ENCODE measurements at places on chromosomes 2 and 18. TPM values are rescaled to one million over a fixed set of nuclear protein-coding genes. Genes with fewer than 3 reads are reported as not detected.

The CNRIP1 gene
- 16.9 TPM for total RNA-seq

The REEP1 gene
- under 0.01 TPM for total RNA-seq

The EVA1A gene
- 67.1 TPM for total RNA-seq

The ANKRD44 gene
- total RNA-seq = 17.8 TPM

The SERPINB4 gene
- total RNA-seq = not detected

The CHN1 gene
- 6.8 TPM for total RNA-seq

The PSMA8 gene
- total RNA-seq = under 0.01 TPM

The TMEM182 gene
- 4.2 TPM for total RNA-seq

The GALNT14 gene
- 1.7 TPM for total RNA-seq

The PIEZO2 gene
- total RNA-seq = 2.9 TPM

The B3GNT7 gene
- under 0.01 TPM for total RNA-seq

The CBLN2 gene
- not detected for total RNA-seq

The PMS1 gene
- 38.6 TPM for total RNA-seq

The KCNF1 gene
- total RNA-seq = under 0.01 TPM

The ADD2 gene
- total RNA-seq = 0.28 TPM

The LHCGR gene
- total RNA-seq = not detected

The PTPRN gene
- total RNA-seq = 12.7 TPM

The OR6B2 gene
- total RNA-seq = not detected

The CDKL4 gene
- 11.8 TPM for total RNA-seq

The TEX51 gene
- total RNA-seq = not detected

The MOB1A gene
- total RNA-seq = 90.3 TPM

The CTNNA2 gene
- total RNA-seq = under 0.01 TPM

All from regular cardiac myocyte (primary cell).